ENCODE measurements at places on chromosomes 11 and 22. TPM values are rescaled to one million over a fixed set of nuclear protein-coding genes. Genes with fewer than 3 reads are reported as not detected.
A peak's percentile ranks its signal among the peaks of the same experiment; 100 is the strongest.

DNA sequence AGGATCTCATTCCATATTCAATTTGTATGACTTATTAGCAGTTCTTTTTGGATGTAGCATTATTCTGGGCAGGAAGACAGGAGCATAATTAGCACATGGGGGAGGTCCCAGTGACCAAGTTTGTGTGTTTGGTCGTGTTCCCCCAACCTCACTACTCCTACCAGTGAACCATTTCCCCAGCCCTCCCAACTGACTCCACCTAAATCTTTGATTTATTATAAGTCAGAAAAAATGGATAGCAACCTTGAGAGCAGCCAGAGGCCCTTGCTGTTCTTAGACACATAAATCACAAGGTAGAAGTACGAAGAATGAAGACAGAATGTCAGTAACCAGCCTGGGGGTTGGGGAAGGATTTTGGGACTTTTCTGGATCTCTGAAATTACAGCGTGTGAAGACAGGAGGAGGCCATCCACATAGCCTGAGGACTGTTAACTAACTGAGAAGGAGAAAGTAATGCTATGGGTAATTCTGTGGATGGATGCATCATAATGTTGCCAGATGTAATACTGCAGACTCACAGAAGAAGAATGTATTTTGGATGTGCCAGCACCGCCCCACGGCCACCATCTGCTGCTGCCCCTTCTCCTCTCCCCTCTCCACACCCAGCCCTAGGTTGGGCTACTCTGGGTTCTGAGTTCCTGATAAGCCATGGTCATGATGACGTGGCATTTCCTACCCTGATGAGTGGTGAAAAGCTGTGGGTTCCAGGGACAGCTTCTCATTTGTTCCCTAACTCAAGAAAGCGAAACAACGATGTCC is 124.3 kb upstream of the TTC12 start:
- no peak for DNase-seq

- peak; percentile 80 for DNase-seq
These were observed 6.2 kb downstream of the KCNQ1OT1 start for GRCh38 chr11:2693271-2694261.

GRCh38 chr11:36308577-36308976 is 12.5 kb downstream of the PRR5L start:
- DNase-seq: no peak

DNA sequence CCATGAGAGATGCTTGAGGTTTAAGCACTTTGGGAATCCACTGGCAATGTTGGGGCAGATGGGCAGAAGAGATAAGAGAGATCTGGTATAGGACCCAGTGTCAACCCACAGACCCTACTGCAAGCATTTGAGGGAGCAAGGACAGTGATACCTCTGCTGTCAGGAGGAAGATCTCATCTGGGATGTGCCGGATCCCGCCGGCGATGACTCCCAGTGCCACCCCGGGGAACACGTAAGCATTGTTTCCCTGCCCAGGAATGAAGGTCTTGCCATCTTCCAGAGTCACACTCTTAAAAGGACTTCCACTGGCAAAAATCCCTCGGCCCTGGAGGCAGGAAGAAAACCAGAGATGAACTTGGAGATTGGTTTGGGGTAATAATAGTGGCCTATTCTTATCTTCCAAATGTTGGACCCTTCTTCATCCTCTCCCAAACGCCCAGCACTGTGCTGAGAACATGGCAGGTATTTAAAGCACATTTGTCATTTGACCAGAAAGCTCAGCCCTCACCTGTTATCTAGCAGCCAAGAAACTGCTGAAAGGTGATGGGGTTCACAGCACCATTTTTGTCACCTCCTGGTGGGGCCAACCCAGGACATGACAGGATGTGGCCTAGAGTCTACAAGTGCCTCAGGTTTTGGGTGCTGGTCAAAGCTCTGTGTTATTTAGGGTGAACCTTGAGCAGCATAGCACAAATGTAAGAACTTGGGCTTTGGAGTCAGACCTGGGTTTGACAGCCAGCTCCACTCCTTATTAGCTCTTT is 71.7 kb downstream of the CCDC81 start:
- no peak for DNase-seq

DNA sequence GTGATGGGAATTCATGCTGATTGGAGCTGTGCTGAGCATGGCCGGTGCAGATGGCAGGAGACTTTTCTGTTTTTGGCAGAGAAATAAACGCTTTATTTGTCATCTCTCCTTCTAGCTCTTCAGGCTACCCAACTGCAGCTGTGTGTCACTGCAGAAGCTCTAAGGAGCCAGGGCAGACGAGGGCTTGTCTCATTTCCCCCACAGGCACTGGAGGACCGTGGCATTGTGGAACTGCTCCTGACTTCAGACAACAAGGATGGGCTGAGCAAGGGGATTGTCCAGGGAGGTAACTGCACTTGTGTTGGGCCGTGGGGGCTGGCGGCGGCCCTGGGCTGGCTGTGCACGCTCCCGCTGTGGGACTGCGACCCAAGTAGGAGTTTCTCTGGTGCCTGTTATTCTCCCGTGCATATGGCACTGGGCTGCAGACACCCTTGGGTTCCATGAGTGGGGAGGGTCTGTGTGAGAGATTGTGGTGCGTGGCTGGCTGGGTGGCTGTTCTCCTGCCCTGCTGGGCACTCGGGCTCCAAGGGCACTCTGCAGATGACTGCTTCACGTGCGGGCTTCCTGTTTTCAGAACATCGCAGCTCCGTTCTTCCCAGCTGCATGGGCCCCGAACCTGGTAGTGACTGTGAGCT is 27.2 kb downstream of the GLB1L2 start:
- no peak for DNase-seq

DNA sequence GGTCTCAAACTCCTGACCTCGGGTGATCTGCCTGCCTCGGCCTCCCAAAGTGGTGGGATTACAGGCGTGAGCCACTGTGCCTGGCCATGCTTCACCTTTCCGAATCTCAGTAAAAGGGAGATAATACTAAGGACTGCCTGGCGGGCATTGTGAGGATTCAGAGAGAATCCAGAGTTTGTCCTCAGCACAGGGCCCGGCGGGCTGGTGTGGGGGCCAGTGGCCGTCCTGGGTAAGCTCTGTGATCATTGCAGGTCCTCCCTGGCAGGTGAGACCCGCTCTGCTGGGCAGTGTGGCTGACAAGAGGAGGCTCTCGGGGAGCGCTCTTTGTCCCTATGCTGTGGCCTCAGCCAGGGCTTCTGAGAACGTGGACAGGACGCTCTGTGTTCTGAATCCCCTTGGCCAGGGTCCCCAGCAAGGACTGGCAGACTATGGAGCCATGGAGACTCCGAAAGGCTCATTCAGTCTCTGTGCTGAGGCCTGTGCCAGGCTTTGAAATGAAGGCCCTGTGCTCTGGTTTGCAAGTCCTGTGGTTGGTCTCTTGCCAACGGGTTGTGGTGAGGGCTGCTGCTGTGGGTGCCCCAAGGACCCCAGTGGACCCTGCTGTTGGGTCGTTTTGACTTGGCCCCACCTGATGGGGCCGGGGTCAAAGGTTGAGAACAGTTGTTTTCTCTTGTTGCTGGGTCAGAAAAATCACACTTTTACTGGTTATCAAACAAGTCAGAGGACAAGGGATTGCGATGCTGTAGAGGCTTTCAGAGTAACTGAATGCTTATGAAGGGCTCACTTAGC is 2.1 kb downstream of the TPCN2 start:
- DNase-seq: no peak

The GSTT2B gene
- total RNA-seq: not detected

DNA sequence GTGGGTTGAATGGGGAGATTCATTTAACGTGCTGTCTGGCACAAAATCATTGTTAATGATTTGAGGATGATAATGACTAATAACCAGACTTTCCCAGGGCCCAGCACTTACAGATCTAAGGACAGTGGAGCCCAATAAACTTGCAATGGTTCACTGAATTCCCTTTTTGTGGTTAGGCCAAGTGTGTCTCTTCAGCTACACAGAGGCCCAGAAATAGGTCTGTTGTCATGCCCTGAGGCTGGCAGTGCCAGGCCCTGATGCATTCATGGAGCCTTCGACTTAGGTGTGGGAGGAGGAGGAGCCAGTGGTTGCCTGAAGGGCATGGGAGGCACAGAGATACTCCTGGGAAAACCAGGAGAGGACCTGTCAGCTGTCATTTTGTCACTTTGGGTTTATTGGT is 56.1 kb downstream of the KIAA1671 start:
- no peak for DNase-seq

The THY1 gene
- 219 TPM for total RNA-seq

The CRYBB3 gene
- not detected for total RNA-seq

The PATE2 gene
- not detected for total RNA-seq
